Fibroblast of mammary gland (primary cell): ENCODE measurements at places on chromosomes 5 and 9.

DNA sequence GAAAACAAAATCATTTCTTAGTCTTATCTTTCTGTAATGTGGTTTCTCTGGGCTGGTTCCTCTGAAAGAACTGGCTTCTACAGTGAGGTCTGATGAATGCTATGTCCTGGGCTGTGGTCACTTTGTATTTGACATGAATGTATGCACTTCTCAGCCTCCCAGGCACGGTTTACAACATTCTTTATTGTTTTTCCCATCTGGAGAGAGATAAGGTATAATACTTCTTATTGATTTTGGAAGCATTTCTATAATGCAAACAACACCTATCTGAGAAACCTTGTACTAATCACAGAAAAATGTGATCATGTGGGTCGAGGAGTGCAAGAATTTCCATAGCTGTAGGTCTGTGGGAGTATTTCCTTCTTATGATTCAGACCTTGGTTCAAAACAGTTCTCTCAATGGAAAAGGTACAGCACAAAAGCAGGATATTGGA is 46.9 kb downstream of the ACTBL2 start:
- DNase-seq = peak; percentile 80

DNA sequence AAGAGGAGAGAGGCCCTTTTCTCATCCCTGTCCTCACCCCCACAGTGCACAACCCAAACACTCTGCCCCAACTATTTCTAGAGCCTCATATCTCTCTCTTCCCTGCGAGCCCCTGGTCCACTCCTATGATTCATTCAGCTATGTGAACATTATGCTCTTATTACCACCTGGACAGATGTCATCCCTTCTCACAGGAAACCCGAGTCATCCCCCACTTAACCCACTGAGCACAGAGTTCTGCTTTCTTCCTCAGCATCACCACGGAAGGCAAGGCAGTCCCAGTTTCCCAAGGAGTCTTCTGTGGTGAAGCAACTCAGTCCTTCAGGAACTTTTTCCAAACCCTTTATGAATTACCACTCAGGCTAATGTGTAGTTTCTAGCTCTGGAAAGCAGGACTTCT is 1.3 kb downstream of the DNAI1 start:
- peak; percentile 48 for DNase-seq

DNA sequence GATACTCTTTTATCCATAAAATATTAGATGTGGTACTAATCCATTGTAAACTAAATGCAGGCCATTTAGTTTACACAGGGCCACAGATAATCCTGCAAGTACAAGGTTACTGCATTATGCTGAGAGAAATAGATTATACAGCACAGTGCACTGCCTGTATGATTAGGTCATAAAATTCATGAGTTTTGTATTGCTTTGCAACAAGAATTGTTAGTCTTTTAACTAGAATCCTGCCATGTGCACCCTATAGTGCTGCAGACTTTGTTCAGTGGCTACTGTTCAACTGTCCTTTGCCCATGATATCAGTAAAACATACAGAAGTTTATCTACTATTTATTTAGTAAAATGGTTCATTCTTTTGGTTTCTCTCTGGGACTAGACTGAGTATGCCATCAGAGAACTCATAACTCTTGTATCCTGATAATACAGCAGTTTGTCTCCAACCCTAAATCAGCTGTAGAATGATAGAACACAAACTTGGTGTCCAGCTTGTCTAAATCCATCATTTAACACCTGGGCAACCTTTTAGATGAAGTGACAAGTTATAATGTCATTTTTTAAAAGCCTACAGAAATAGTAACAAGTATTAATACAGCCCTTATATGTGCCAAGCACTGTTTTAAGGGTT is 291.2 kb downstream of the TMEM167A start:
- no peak for DNase-seq

- peak; percentile 7 for DNase-seq
These were observed 26.3 kb downstream of the FAF2 start for GRCh38 chr5:176474476-176474875.

DNA sequence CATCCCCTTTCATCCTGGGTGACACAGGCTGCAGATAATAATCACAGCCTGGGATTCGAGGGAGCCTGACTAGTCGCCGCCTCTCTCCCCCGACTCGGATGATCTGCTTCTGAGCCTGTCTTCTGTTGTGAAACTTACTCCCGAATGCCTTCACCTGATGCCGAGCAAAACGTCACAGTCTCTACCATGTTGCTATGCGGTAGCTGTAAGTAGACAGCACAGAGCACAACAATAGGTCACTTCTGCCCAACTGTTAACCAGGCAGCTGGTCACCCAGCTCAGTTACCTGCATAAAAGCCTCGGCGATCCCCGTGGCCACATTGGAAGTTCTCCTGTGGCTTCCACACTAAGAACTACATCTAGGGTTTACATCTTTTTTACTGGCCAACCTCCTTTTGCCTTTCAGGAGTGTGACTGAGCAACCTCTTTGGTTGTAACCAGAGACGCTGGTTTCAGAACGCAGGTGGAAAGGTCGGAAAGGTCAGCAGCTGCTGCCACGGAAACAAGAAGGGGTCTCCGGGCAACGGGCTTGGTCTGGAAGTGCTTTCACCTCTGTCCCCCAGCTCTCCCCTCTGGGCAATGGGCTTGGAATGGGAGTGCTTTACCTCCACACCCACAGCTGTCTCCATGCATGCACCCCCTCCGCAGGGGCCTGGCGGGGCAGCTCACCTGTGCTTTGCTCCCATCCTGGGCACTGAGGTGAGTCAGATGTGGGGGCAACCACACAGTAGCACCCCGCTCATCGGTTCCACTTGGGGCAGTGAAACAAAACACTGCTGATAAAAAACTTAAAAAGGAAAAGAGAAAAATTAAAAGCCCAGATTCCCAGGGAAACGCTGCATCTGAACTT is 7.6 kb upstream of the PPP1R26 start:
- DNase-seq = no peak

GRCh38 chr9:98977246-98977714 is 33.6 kb downstream of the COL15A1 start:
- no peak for DNase-seq

DNA sequence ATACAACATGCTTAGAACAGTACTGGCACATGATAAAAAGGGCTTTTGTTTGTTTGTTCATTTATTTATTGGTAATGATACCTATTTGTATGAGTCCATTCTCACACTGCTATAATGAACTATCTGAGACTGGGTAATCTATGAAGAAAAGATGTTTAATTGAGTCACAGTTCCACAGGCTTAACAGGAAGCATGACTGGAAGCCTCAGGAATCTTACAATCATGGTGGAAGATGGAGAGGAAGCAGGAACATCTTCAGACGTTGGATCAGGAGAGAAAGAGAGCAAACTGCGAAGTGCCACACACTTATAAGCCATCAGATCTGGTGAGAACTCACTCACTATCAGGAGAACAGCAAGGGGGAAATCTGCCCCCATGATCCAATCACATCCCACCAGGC is 847.7 kb downstream of the CDH18 start:
- DNase-seq = no peak

DNA sequence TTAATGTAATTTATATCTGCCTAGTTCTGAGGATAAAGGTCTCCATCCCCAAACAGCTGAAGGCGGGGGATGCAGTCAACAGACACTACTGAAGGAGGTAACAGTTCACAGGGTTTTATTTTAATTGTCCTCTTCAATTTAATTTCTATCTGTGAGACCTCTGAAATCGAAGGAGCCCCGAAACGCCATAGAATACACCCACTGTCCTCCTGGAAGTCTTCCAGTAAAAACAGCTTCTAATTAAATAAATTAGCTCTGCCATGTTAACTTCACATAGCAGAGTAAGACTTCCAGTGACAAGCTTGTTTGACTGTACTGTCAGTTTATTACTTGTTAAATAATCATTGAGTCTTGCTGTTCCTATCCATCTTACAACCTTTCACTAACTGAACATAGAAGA is 193.5 kb downstream of the SEC61B start:
- no peak for DNase-seq

DNA sequence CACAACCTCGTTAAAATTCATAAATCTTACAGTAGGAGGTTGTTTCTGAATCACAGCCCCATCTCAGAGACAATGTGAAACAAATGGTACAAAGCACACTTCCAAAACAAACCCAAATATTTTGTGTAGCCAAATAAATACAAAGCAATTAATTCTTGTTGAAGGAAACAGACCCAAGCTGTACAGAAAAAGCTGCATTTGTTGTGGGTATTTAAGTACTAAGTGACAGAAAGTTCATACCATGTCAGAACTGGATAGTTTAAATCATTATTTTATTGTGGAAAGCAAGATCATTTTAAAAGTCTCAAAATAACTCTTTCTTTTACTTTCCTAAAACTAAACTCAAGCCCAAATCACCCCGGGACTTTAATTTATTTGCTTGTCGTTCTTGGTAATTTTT is 570.7 kb downstream of the ELAVL2 start:
- DNase-seq = no peak
